Activated CD4-positive, alpha-beta T cell treated with anti-CD3 and anti-CD28 coated beads for 36 hours (primary cell): ENCODE measurements at places on chromosomes 5 and 9. TPM values are rescaled to one million over a fixed set of nuclear protein-coding genes. Genes with fewer than 3 reads are reported as not detected.

Gene ARHGEF37
- 1.7 TPM for total RNA-seq

DNA sequence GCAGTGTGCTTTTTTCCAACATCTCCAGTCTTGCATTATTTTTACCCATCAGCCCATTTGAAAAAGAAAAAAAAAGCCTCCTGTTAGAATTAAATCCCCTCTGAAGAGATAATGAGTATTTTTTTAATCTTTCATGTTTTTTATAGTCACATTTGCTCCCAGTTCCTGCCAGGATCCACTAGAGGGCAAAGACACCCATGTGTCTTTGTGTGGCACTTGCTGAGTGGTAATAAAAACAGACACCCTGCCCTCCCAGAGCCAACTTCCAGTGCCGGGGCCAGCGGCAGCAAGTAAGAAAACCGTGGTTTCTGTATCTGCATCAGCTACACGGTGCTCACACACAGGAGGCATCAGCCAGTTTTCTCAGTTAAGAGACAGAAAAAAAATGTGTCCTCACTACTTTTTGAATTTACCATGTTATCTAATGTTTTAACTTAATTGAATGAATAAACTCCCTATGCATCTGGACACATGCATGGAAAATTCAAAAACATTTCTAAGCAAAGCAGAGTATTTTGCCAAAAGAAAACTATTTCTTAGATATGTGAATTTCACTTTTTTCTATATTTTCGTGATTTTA is 70.2 kb upstream of the PLEKHG4B start:
- DNase-seq, result no peak

GRCh38 chr9:73370053-73370452 is 218.4 kb downstream of the ANXA1 start:
- no peak for DNase-seq

Gene C9orf50
- total RNA-seq, result not detected

DNA sequence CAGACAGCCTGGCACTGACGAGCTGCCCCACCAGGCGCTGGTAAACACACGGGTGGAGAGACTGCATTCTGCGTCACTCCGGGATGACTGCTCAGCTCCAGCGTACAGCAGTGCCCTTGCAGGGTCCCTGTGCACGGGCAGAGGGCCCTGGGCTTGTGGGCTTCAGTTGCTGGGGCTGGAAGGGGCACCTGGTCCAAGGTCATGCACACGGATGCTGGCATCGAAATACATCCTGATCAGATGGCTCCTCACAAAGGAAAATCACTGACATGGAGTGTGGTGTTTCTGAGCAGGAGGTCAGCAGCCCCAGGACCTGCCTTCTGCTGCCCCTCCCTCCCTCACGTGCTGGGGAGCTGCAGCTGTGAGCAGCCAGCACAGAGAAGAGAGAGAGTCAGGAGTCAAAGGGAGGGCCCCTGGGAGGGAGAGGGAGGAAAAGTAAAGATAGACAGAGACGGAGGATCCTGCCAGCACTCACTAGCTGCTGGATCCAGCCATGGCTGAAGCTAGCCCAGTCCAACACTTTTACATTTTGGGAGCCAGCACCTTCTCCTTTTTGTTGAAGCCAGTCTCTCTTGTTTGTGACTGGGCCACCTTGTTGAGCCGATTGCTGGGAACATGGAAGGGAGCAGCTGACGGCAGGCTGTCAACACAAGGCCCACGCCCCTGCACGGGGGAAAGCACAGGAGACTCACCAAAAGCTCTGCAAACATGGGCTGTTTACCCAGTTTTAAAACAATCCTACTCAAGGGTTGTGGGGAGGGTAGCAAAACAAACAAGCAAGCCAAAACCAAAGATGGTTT is 166.5 kb upstream of the PHYKPL start:
- DNase-seq, result no peak
